Activated T-helper 2 cell treated with anti-CD3 and anti-CD28 coated beads, Interferon-gamma antibody, Interleukin-2, Interleukin-4, amounts not matched to agents 10 μg/mL and 5 μg/mL and 100 μg/mL, durations not matched to agents 14 hours and 24 hours and 36 hours (primary cell): ENCODE measurements at places on chromosomes 5 and 9.

- no peaks in the 10 kb centered on the region for H3K4me1 ChIP-seq
- no peaks in the 10 kb centered on the region for H3K36me3 ChIP-seq
- H3K4me3 ChIP-seq = no peak overlapping the region
- DNase-seq = no peak
- no peaks in the 10 kb centered on the region for H3K27me3 ChIP-seq
These were observed 27.8 kb upstream of the LAMC3 start for GRCh38 chr9:130981002-130981755.

GRCh38 chr9:128107468-128108268 is 19.9 kb downstream of the PTGES2 start:
- no peak overlapping the region for H3K27ac ChIP-seq
- no peak overlapping the region for H3K4me3 ChIP-seq
- no peak for DNase-seq
- peaks cover 54% of the 10 kb centered on the region for H3K36me3 ChIP-seq
- H3K27me3 ChIP-seq = no peaks in the 10 kb centered on the region

DNA sequence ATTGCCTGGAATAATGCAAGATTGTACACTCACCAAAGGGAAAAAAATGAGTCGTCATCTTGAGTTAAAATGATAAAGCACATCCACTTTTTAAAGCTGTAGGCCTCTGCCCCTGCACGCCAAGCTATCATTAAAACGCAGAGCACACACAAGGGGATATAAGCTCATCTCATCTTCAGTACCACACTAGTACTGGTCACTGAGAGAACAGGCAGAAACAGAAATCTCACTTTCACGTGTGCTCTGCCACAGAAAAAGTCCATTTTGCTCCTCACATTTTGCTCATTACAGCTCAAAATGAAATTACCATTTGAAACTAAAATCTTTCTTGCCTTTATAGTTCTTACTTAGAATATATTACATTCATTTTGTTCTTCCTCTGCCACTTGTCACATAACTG is 99.2 kb upstream of the SLC30A5 start:
- peaks cover 2% of the 10 kb centered on the region for H3K27me3 ChIP-seq
- H3K27ac ChIP-seq = no peak overlapping the region
- DNase-seq = no peak
- no peak overlapping the region for H3K4me3 ChIP-seq

DNA sequence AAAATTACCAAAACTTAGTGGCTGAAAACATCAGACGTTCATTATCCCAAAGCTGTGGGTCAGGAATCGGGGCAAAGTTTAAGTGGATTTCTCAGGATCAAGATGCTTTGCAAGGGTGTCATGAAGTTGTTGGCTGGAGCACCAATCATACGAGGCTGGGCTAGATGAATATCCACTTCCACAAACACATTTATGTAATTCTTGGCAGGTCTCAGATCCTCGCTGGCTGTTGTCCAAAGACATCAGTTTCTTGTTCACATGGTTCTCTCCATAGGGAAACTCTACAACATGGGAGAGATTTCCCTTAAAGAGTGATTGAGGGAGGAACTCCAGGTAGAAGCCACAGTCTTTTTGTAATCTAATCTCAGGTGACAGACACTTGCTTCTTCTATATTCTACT is 20.2 kb upstream of the CCDC192 start:
- no peak overlapping the region for H3K27ac ChIP-seq
- H3K4me3 ChIP-seq = no peak overlapping the region
- no peaks in the 10 kb centered on the region for H3K27me3 ChIP-seq
- no peaks in the 10 kb centered on the region for H3K4me1 ChIP-seq
- no peaks in the 10 kb centered on the region for H3K36me3 ChIP-seq
